A549 treated with CpdA at 1 μM for 4 hours (cell line): ENCODE measurements at places on chromosomes 2 and 18. TPM values are rescaled to one million over a fixed set of nuclear protein-coding genes. Genes with fewer than 3 reads are reported as not detected.

TRIM43 gene
- total RNA-seq: 0.07 TPM in 1 of 5 replicates, not detected in the others

CCBE1 gene
- total RNA-seq: 6.9 to 14.3 TPM (median 8.6 TPM) in 5 replicates

MEP1B gene
- 0.07 to 0.27 TPM in 2 of 5 replicates, not detected in the others for total RNA-seq

SLC66A2 gene
- total RNA-seq: 10.8 to 19.3 TPM (median 16.4 TPM) in 5 replicates

TRIM54 gene
- total RNA-seq: 0.34 to 0.73 TPM (median 0.48 TPM) in 5 replicates

SERPINB3 gene
- 0.09 to 0.26 TPM (median 0.17 TPM) in 4 of 5 replicates, not detected in the other for total RNA-seq

TTC39C gene
- total RNA-seq: 10.1 to 12.3 TPM (median 10.5 TPM) in 5 replicates

PTPN4 gene
- 16.2 to 33.2 TPM (median 17.6 TPM) in 5 replicates for total RNA-seq

CXCR2 gene
- total RNA-seq: not detected in 5 replicates

CCDC141 gene
- not detected in 5 replicates for total RNA-seq

WIPF1 gene
- total RNA-seq: 12.8 to 23.4 TPM (median 19.3 TPM) in 5 replicates

NXPH2 gene
- not detected in 5 replicates for total RNA-seq

KCNG3 gene
- 0.59 to 0.98 TPM (median 0.86 TPM) in 5 replicates for total RNA-seq

ALPP gene
- total RNA-seq: 0.23 to 0.37 TPM (median 0.35 TPM) in 5 replicates

HOXD12 gene
- not detected in 5 replicates for total RNA-seq

DGUOK gene
- 136 to 152 TPM (median 149 TPM) in 5 replicates for total RNA-seq

OBSL1 gene
- 19.6 to 26.1 TPM (median 22.5 TPM) in 5 replicates for total RNA-seq

TET3 gene
- 6.0 to 7.6 TPM (median 6.6 TPM) in 5 replicates for total RNA-seq

NT5C1B gene
- not detected in 5 replicates for total RNA-seq

BMP10 gene
- total RNA-seq: not detected in 5 replicates

MOGAT1 gene
- not detected in 5 replicates for total RNA-seq

PGAP1 gene
- 2.0 to 3.1 TPM (median 2.3 TPM) in 5 replicates for total RNA-seq
